ENCODE measurements at places on chromosomes 5 and 9.

DNA sequence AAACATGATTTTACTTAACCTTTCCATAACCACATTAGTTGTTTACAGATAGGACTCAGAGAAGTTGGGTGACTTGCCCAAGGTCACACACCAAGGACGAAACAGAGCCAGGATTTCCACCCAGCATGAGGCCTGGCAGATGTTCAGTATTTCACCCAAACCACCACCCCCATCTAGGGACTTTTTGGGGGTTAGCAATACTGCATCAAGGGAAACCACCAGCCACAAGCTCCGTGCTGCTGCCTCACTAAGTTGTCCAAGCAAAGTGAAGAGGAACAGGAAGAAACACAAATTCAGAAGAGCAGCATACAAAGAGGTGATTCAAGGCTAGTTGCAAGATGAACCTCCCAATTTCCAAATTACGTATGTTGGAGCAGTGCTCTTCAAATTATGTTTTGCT lies 219.6 kb upstream of the RORB start:
- no peak for DNase-seq

DNA sequence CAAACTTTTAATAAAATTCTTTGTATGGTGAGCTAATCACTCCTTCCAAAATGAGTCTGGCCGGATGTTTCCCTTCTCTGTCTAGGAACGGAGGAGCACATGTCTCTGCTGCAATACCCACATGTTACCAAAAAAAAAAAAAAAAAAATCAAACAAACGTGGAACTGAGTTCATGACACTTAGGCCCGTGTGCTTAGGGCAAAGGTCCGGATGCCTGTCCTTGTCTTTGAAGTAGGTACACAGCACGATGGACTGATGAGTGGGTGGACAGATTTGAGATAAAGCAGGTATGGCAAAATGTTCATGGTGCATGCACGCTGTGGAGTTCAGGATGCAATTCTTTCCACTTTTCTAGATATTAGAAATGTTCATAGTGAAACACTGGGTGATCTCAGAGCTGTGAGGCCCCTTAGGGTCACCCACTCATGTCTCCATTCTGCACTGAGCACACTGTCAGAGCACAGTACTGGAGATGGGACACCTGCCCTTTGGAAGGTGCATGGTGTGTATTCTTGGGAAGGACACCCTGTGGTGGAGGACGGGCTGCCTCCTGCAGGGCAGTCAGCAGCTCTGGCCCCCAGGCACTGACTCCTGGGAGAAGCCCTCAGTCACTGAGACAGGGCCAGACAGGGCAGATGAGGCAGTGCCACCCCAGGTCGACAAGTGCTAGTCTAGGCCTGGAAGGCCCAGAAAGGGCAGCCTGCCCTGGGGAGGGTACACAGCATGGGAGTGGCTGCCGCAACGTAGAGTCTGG lies 43.6 kb downstream of the GADD45G start:
- no peak for DNase-seq

GRCh38 chr9:70979966-70980365 lies 141.5 kb downstream of the TRPM3 start:
- DNase-seq: no peak

- DNase-seq: no peak
These were observed 237.0 kb upstream of the GRAMD2B start for GRCh38 chr5:126186210-126186609.

Data from HFFc6 (cell line).